ENCODE measurements at places on chromosomes 3 and 15.

DNA sequence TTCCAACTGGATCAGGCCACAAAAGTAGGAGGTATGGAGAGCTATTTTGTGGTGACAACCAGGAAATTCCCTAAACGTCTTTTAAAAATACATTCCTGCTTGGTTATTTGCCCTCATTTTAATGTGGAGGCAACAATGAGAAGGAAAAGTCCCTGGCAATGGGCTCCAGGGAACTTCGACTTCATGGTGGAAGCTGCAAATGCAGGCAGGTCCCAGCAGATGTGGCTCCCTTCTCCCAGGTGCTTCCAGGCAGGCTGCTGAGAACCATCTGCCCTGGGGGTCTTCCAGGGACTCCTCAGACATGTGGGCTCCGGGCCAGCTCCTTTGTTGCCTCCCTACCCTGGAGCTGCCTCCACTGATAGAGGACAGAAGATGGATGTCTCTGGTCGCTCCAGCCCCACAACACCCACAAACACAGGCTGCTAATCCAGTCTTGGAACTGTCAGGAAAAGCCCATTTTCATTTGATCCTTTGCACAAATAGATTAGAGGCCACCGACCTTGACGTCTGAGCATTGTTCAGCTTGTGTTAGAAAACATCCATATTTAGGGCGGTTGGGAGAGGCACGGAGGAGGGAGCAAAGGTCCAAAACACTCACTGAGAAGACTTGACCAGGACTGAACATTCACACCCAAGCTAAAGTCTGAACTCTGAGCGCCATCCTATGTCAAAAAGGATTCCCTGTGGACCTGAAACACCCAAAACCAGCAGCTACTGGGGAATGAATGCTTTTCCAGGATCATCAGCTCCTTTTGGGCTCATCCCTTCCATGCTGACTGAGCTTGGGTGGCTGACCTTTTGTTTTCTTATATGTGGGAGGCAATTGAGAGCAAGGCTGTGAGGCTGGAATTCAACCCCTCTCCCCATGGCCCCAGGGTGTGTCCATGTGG, 30.2 kb upstream of the SLCO2A1 start:
- DNase-seq = no peak

DNA sequence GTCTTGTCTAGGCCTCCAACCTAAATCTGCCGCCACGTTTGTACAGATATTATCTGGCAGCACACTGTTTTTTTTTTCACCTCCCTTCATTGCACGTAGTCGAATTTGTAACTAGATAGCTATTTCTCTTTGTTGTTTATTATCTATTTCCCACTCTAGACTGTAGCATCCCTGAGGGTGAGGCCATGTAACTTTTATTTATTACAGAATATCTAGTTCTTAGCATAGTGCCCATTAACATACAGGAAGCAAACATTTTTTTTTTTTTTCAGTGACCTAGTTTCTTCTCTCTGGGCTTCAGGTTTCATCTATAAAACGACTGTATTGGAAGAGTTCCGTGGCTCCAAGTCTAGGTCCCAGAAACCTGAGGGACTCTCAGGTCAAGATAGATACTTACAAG, 354.3 kb downstream of the FGF12 start:
- no peak for DNase-seq

DNA sequence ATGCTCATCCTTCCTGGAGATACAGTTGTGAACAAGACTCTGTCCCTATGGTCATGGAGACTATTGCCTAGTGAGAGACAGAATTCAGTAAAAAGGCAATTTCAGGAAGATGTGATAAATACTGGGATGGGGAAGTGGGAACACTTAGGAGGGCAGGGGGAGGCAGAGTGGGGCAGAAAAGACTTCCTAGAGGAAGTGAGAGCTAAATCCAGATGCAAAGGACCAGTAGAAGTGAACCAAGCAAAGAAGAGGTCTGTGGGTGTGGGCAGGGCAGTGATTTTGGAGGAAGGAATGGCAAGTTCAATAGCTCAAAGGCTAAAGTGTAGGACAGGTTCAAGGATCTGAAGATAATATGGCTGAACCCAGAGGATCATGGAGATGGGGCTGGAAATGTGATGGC, 68.9 kb downstream of the CD200R1L start:
- no peak for DNase-seq

DNA sequence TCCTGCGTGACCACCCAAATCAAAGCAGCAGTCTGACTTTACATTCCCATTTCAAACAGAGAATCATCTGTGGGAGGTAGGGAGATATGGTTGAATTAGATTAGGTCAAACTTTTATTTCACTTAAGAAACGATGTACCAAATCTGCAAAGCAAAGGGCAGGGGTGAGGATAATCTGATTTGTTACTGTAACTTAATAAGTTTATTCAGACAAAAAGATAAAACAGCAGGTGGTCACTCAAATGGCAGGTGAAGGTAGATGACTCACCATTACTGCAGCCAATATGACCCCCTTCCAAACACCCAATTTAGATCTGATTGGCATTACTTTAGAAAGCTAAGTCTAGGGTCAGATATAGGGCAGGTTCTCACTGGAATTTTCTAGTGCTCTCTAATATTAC, 651.0 kb upstream of the NAALADL2 start:
- no peak for DNase-seq

DNA sequence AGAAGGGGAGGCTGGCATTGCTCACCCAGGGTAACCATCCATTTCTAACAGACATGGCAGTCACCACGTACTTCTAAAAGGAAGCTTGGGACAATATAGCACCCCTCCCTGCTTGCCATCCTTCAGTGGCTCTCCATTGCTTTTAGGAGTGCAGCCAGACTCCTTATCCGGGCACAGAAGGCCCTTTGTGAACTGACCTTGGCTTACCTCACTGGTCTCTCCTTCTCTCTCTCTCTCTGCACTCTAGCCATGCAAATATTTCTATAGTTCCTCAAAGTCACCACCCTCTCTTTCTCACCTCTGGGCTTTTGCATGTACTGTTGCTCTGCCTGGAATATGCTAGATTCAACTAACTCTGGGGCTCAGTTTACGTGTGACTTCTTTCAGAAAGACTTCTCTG, 301.1 kb downstream of the SHQ1 start:
- no peak for DNase-seq

- DNase-seq = no peak
These were observed 265.4 kb upstream of the ARHGEF26 start for GRCh38 chr3:153855772-153856171.

- DNase-seq = no peak
These were observed 1076.8 kb downstream of the TBL1XR1 start for GRCh38 chr3:176120507-176120906.

- DNase-seq = no peak
These were observed 219.7 kb upstream of the SGO1 start for GRCh38 chr3:20405744-20406143.

DNA sequence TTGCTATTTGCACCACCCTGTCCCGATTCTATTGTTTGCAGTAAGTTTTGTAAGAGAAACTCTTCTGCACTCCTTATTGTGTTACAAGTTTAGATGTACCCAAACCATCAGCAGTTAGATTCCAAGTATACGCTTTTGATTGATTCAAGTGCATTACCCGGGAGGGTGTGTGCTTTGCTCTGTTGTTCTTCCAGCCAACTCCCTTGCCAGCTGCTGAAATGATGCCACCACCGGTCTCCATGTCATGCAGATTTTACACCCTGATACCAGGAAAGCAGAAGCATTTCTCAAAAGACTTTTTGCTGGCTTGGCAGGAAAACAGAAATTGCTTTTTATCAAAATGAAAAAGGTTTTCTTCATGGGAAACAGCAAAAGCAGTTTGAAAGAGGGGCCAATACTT, 1006.6 kb upstream of the CFAP20DC start:
- DNase-seq = no peak

DNA sequence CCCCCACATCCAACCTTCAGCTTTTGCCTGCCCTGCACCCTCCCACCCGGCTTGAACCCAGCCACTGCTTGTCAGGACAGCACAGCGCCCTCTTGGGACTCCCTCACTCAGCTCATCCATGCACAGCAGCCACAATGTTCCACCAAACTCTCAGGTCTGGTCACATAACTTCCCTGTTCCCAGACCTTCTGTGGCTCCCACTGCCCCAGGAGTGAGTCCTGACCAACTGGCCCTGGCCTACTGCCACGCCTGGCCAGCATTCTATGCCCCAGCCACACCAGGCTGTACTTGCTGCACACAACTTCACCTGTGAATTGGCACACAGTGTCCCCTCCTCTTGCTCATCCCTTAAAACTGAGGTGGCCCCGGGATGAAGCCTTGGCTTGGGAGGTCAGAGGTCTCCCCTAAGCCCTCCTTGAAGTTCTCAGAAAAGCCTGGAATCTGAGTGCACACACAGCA, 21.0 kb downstream of the PLXNB1 start:
- no peak for DNase-seq

GRCh38 chr3:7841451-7841850, 660.2 kb upstream of the LMCD1 start:
- DNase-seq = no peak

- DNase-seq = no peak
These were observed 15.9 kb downstream of the LYSMD4 start for GRCh38 chr15:99717161-99718009.

GRCh38 chr15:22954798-22955543, 25.2 kb downstream of the CYFIP1 start:
- no peak for DNase-seq

GRCh38 chr3:100577382-100578008, 31.9 kb upstream of the ADGRG7 start:
- DNase-seq = no peak

DNA sequence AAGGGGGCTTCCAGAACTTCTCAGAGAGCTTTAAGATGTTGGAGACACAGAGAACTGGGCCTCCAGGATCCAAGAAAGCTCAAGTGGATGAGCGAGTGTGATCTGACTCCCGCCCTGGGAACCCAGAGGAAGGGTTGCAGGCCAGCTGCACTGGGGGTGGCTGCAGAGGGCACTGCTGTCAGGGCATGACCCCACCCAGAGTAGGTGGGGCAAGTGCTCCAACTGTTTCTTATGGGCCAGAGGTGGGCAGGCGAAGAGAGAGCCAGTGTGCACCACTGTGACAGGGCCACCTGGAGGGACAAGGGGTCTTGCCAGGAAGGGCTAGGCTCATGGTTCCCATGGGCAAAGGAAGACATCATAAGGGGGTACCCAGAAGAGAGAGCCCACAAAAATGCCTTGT, 48.8 kb downstream of the EXOG start:
- no peak for DNase-seq

GRCh38 chr3:115204475-115204874, 57.4 kb upstream of the ZBTB20 start:
- DNase-seq = no peak

- DNase-seq = no peak
These were observed 274.3 kb upstream of the TRIM42 start for GRCh38 chr3:140403608-140404007.

GRCh38 chr3:101643009-101643844, 33.7 kb downstream of the ZBTB11 start:
- DNase-seq = no peak

GRCh38 chr15:61649046-61649445, 411.2 kb downstream of the VPS13C start:
- no peak for DNase-seq

GRCh38 chr15:65195548-65195923, 10.4 kb upstream of the CLPX start:
- no peak for DNase-seq

DNA sequence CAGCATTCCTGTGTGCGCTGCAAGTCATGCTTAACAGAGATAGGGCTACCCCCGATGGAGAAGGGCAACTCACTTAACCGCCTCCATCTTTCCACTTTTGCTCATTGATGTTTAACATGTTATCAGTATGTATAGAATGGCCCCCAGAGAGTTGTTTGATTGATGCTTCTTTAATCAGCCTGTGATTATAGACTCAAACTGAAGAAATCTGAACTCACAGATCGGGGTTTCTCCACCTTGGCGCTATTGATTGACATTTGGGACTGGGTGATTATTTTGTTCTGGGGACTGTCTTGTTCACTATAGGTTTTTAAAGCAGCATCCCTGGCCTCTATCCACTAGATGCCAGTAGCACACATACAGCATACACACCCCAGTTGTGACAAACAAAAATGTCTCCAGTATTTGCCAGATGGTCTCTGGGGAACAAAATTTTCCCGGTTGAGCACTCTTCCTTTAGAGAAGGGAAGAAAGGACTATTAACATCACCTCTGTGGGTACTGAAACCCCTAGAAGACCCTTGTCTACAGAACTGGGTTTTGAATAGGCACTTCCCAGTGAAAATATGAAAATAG, 54.4 kb downstream of the LARS2 start:
- no peak for DNase-seq

- DNase-seq = peak; percentile 26
These were observed 5.6 kb downstream of the HES1 start for GRCh38 chr3:194141415-194142155.

DNA sequence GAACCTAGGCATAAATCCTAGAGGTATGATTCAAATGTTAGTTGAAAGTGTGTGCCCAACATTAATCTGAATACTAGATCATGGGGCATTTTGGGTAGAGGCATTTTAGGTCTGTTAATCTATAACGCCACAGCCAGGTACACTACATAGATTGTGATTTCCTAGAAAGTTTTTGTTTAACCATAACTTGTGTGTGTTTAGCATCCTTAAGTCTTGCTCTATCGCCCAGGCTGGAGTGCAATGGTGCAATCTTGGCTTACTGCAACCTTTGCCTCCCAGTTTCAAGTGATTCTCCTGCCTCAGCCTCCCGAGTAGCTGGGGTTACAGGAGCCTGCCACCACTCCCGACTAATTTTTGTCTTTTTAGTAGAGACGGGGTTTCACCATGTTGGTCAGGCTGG, 59.1 kb downstream of the TRIM71 start:
- no peak for DNase-seq

DNA sequence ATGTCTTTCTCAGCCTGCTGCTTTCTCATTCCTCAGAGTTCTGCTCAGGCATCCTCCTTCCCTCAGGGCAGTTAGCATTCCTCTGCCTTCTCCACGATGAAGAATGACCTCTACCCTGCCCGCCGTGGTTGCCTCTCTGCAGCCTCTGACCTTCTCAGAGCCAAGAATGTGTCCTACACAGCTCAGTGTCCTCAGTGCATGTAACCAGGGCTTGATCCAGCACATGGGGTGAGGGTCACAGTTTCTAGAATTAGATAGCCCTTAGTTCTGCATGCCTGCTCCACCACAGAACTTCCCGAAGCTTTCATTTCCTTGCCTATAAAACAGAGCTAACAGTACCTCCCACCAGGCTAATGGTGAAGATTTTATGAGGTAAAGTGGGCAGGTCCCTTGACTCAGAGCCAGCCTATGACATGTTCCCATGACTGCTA, 182.1 kb downstream of the CLSTN2 start:
- no peak for DNase-seq

- no peak for DNase-seq
These were observed 81.6 kb downstream of the LRRC49 start for GRCh38 chr15:70974004-70974832.

Measured in hematopoietic multipotent progenitor cell treated with erythropoietin and hydrocortisone succinate and interleukin-3 and kit ligand, for 17 days (in vitro differentiated cells).